ENCODE measurements at places on chromosomes 3 and 15.

GRCh38 chr3:113193719-113194118, 17.6 kb upstream of the BOC start:
- no peak for DNase-seq

DNA sequence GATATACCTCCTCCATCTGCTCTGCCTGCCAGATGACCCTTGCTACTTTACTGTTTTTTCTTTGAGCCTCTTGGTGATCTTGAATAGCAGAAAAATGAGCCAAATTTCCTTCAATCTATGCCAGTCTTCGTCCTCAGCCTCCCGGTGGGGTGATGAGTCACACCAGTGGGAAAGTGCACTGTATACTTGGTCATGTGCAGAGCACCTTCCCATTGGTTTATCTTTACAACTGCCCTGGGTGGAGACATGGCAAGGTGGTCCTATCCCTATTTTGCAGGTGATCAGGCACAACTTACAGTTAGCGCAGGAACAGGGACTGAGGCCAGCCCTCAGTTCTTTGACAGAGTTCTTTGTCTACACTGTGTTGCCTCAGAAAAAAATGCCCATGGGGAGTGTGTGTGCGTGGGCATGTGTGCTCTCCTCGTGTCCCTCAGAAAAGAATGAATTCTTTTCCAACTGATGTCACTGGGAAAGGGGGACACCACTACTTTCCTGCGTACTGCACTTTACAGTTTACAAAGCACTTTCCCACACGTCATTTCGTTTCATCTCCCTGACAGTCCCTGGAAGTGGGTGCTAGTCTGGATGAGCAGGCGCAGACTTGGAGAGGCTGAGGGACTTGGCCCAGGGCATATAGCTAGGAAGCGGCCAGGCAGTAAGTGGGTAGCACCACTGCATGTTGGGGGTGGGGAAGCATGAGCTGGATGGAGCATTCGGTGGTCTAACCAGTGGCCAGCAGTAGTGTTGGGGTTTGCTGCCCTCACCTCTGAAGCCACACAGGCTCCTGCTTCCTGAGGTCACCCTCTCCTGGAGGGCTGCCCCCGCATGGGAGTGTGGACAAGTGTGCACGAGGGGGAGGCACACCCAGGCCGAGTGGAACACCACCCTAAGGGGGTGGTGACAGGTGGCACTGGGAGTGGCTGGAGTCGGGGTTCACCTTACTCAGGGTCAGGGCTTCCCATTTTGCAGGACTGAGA, 24.1 kb downstream of the SMAD3 start:
- peak; percentile 33 for DNase-seq

GRCh38 chr15:37061996-37062395, 38.4 kb downstream of the MEIS2 start:
- no peak for DNase-seq

DNA sequence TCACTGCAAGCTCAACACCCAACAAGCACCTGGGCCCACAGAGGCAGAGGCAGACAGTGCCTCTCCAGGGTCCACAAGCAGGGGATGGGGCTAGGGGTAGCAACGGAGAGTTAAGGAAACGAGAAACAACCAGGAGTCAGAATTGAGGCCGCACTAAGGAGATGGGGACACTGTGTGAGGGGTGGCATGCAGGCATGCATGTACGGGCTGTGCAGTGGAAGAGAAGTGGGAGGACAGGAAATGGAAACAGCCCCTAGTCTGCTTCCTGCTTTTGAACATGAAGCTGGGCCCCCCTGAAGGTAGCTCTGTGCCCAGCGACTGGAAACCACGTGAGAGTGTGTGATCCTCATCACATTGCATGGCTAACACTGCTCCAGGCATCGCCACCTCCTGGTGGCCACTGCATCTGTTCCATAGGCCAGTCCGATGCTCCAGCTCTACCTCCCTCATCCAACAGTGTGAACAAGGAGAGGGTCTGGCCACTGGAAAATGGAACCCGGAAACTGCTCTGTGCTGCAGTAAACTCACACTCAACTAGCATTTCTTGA, 44.0 kb downstream of the XXYLT1 start:
- DNase-seq, result no peak

DNA sequence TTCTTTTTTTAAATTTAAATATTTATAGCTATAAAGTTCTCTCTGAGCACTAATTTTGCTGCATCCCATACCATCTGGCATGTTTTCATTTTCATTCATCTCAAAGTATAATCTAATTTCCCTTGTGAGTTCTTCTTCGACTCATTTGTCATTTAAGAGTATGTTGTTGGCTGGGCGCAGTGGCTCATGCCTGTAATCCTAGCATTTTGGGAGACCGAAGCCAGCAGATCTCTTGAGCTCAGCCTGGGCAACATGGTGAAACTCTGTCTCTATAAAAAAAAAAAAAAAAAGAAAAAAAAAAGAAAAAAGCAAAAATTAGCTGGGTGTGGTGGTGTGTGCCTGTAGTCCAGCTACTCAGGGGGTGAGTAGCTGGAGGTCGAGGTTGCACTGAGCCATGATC, 34.8 kb downstream of the MAP1A start:
- no peak for DNase-seq
